ENCODE measurements at places on chromosomes 7 and 10.

DNA sequence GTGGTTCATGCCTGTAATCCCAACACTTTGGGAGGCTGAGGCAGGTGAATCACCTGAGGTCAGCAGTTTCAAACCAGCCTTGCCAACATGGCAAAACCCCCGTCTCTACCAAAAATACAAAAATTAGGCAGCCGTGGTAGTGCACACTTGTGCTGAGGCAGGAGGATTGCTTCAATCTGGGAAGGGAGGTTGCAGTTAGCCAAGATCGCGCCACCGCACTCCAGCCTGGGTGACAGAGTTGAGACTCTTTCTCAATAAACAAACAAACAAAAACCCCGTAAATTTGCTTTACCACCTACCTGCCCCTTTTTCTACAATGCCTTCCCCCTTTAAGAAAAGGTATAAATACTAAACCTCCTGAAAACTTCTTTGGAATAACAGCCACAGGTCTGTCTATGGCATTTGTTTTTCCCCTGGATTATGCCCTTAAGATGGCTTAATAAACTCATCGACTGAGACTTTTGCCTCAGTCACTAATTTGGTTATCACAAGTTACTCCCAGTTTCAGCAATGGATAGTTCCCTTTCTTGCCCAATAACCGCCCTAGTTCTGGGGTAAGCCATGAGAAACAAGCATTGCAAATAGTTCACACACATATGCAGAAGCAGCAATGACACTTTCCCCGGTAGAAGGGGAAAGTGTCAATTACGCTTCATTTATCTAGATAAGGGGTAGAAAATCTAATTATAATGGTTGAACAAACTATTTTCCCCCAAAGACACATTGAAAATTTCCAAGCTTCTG lies 52.8 kb upstream of the SVIL start:
- DNase-seq, result peak; percentile 26

- peak; percentile 4 for DNase-seq
Measured at GRCh38 chr7:157438121-157439025, 101.6 kb downstream of the DNAJB6 start.

GRCh38 chr10:73096041-73096448 lies 621 bp downstream of the P4HA1 start:
- DNase-seq, result peak; percentile 71

DNA sequence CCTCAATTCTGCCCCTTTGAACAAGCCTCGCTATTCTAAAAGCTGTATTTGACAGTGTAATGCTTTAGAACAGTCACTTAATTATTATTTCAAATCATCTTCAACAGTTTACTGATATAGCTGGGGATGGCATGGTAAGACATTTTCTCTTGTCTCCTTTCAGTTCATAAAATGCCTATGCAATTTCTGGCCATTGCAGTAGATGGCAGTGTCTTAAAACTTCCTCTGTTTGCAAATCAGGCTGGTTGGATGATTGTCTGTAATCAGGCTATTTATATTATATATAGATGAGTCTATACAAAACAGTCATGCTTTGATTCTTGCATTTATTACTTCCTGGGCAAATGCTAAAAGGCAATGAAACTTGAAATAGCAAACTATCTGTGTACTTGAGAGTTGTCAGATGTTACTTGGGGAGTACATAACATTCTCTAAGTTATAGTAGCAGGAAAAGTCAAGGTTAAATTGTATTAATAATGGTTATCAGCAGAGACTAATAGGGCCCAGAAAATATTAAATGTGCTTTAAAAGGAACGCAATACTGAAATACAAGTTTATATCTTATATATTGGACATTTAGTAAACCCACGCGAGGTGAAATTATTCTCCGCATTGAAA lies 55.5 kb upstream of the LHFPL3 start:
- peak; percentile 49 for DNase-seq

DNA sequence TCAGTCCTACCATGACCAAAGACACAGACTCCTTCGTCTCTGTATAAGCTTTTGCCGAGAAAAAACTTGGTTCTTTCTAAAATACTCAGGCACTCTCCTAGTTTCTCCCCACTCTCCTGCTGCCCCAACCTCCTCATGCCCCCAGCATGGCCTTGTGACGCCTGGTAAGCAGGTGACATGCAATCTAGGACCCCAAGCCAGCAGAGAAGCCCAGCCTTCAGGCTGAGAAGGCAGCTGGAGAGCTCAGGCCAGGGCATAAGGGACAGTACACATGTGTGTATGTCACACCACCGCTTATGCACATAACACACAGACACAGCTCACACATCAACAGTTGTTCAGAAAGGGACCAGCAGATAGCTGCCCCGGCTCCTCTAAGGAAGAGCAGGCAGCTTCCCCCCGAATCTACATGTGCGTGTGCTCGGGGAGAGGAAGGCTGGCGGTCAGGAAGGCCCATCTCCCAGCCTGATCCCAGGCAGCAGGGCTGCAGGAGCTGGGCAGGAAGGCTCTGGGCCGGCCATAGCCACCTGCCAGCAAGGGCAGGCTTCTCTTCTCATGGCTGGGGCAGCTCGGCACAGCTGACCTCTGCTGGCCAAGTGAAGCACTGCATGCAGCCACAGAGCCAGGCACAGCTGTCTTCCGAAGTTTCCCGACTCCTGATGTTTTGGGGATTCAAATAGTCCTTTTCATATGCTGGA lies 8.5 kb downstream of the DDX56 start:
- peak; percentile 53 for DNase-seq

GRCh38 chr10:11115337-11115736 lies 97.7 kb downstream of the CELF2 start:
- no peak for DNase-seq

- no peak for DNase-seq
Measured at GRCh38 chr7:30877015-30877769, 34.5 kb upstream of the AQP1 start.

DNA sequence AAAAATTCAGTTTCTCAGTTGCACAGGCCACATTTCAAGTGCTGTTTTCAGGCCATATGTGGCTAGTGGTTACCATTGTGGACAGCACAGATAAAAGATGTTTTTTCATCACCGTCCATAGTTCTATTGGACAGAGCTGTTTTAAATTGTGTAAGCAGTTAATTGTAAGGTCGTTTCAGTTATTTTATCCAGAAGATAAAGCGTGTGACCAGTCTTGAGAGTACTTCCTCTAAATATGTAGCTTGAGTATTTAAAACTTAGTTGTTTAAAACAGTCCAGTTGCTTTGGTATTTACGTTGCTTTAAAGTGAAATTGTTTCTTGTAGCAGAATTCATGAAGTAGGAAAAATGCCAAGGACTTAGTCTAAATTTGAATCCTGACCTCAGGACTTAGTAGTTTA lies 66.9 kb downstream of the ZNRF2 start:
- no peak for DNase-seq

GRCh38 chr10:52483587-52483986 lies 169.5 kb downstream of the DKK1 start:
- DNase-seq, result no peak

DNA sequence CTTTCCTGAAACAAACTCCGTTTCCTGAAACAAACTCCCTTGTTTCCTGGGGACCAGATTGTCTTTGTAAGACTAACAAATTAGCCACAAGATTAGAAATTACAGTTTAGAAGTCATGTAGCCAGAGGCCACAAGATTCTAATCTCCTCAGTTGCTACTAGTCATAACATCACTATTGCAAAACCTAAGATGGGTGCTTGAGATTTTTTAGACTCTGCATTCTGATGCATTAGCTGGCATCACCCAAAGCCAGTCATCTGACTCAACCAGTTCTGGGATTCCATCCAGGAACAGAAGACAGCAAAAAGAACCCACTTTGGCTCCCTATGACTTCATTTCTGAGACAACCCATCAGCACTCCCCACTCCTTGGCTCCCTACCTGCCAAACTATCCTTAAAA lies 367.9 kb upstream of the MBL2 start:
- DNase-seq, result peak; percentile 41

- DNase-seq, result no peak
Measured at GRCh38 chr7:28276298-28276697, 95.7 kb upstream of the JAZF1 start.

- DNase-seq, result no peak
Measured at GRCh38 chr10:132915411-132915810, 27.0 kb downstream of the CFAP46 start.

- no peak for DNase-seq
Measured at GRCh38 chr7:100642534-100642907, 1.2 kb upstream of the TFR2 start.

- DNase-seq, result no peak
Measured at GRCh38 chr7:29161231-29161630, 14.9 kb upstream of the CPVL start.

GRCh38 chr10:74880041-74880440 lies 53.6 kb downstream of the KAT6B start:
- peak; percentile 44 for DNase-seq

GRCh38 chr10:29877793-29878491 lies 181.4 kb downstream of the JCAD start:
- no peak for DNase-seq

DNA sequence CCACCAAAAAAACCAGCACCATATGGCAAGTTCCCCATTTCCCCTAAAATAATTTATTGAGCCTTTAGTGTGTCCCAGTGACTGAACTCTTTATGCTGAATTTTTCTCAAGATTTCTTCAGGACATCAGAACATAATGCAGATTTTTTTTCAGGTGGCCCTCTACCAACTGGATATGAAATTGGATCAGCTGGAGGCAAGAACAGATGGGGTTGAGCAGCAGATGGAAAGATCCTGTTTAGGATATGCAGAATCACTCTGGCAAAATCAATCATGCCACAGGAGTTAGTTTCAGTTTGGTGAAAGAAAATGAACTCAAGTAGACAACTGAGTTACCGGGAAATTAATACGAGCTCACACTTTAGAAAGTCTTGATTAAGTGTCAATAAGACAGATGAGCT lies 761.5 kb upstream of the C7orf33 start:
- no peak for DNase-seq

- DNase-seq, result peak; percentile 66
Measured at GRCh38 chr10:75972491-75973276, 541.3 kb downstream of the LRMDA start.

GRCh38 chr7:87361320-87361719 lies 15.9 kb downstream of the CROT start:
- no peak for DNase-seq

- DNase-seq, result no peak
Measured at GRCh38 chr10:20656886-20657285, 240.2 kb downstream of the NEBL start.

- no peak for DNase-seq
Measured at GRCh38 chr7:42176724-42177101, 60.3 kb downstream of the GLI3 start.

- no peak for DNase-seq
Measured at GRCh38 chr10:71659111-71659634, 60.4 kb downstream of the C10orf105 start.

DNA sequence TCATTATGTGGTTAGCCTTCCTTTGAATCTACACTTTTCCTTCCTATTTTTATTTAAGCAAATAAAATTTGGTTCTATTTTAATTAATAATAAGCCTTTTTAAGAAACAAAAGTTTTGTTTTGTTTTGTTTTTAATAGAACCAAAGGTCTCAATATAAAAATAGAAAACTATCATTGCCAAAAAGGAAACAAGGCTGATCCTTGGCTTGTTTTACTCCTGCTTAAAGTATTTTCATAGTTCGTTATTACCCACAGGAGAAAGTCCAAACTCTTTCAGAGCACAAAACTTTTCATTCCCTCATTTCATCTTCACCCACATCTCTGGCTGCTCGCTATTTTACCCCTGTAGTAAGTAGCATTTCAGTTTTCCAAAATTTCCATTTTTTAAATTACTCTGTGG lies 374.8 kb downstream of the SEMA3D start:
- no peak for DNase-seq

Data from astrocyte of the spinal cord (primary cell).